ENCODE measurements at places on chromosomes 5 and 9. TPM values are rescaled to one million over a fixed set of nuclear protein-coding genes. Genes with fewer than 3 reads are reported as not detected.

RORB gene
- total RNA-seq: 3.5 TPM

C9 gene
- total RNA-seq: 0.17 TPM

- no peaks in the 10 kb centered on the region for H3K27me3 ChIP-seq
- H3K4me1 ChIP-seq: no peaks in the 10 kb centered on the region
- no peak overlapping the region for H3K4me3 ChIP-seq
- no peak overlapping the region for H3K27ac ChIP-seq
- DNase-seq: no peak
Observed at GRCh38 chr9:1469996-1470395, 419.8 kb downstream of the DMRT2 start.

- peak; percentile 19 for DNase-seq
- H3K36me3 ChIP-seq: peaks cover 6% of the 10 kb centered on the region
- H3K4me3 ChIP-seq: no peak overlapping the region
- peaks cover 48% of the 10 kb centered on the region for H3K4me1 ChIP-seq
Observed at GRCh38 chr9:104907278-104907951, 20.5 kb downstream of the ABCA1 start.

- no peaks in the 10 kb centered on the region for H3K27me3 ChIP-seq
- H3K4me3 ChIP-seq: no peak overlapping the region
- DNase-seq: no peak
- H3K36me3 ChIP-seq: no peaks in the 10 kb centered on the region
Observed at GRCh38 chr5:132444841-132445639, 45.5 kb downstream of the IRF1 start.

DNA sequence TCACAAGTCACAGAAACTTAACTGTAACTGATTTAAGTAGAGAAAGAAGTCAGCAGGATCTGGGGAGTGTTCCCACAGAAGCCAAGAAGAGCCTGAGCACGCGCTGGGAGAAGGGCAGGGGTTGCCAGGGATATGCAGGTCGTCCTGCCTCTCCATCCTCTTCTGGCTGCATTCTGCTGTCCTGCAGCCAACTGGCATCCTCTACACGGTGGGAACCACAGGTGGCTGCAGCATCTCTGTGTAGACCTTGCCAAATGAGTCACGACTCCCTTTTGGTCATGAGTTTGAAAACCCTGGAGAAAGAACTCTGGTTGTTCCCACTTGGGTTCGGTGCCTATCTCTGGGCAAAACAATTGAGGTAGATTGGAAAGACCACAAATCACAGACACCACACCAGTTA is 38.4 kb upstream of the PCA3 start:
- no peak overlapping the region for H3K27ac ChIP-seq
- H3K27me3 ChIP-seq: peaks cover 4% of the 10 kb centered on the region
- H3K4me3 ChIP-seq: no peak overlapping the region
- no peak for DNase-seq
- no peaks in the 10 kb centered on the region for H3K36me3 ChIP-seq

DNA sequence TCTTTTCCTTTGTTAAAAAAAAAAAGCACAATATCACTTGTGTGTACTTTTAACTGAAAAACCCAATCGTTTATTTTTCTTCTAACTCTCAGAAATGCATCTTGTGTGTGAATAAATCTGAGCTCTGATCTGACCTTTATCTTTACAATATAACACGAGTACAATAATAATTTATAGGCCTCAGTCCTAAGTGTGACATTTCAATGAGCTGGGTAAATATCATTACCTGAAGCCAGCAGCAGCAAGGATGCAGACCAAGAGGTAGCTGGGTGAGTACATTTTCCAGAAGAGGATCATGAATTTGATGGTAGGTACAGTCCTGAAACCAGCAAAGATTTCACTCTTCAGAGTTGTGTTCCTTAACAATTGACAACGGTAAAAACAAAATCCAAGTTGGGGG is 264.0 kb upstream of the KIF2A start:
- no peak for DNase-seq
- no peak overlapping the region for H3K4me3 ChIP-seq
- H3K4me1 ChIP-seq: no peaks in the 10 kb centered on the region
- no peak overlapping the region for H3K27ac ChIP-seq
- H3K27me3 ChIP-seq: peaks cover 4% of the 10 kb centered on the region
- no peaks in the 10 kb centered on the region for H3K36me3 ChIP-seq

Data from heart right ventricle (tissue), 16 donors.